Activated naive CD8-positive, alpha-beta T cell treated with anti-CD3 and anti-CD28 coated beads, Interleukin-2, amount 50 U/mL, for 24 hours (primary cell): ENCODE measurements at places on chromosomes 12 and 14.

- H3K4me1 ChIP-seq: no peaks in the 10 kb centered on the region
- H3K36me3 ChIP-seq: no peaks in the 10 kb centered on the region
- no peak overlapping the region for H3K27ac ChIP-seq
- no peak overlapping the region for H3K4me3 ChIP-seq
- no peak for DNase-seq
Observed at GRCh38 chr12:115382681-115383080, 698.7 kb upstream of the TBX3 start.

- no peaks in the 10 kb centered on the region for H3K27me3 ChIP-seq
- no peak for DNase-seq
- peaks cover 22% of the 10 kb centered on the region for H3K36me3 ChIP-seq
- H3K4me3 ChIP-seq: no peak overlapping the region
- no peaks in the 10 kb centered on the region for H3K4me1 ChIP-seq
- no peak overlapping the region for H3K27ac ChIP-seq
Observed at GRCh38 chr14:30610787-30611343, 11.3 kb upstream of the SCFD1 start.

DNA sequence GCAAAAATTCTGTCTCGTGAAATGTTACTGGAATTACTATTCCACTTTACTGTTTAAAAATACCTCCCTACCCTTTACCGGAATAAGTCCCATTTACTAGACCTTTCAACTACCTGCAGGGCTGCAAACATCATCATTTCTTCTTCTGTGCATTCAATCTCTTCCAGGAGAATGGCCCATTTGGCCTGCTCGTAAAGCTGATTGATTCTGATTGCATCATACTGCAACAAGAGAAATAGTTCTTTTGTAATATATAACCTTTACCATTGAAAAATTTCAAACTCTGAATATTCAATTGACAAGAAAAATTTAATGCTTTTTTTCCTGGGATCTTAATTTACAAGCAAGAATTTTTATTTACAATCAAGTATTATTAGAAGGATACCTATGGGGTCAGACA is 72.4 kb downstream of the FERMT2 start:
- no peaks in the 10 kb centered on the region for H3K4me1 ChIP-seq
- no peaks in the 10 kb centered on the region for H3K27me3 ChIP-seq
- no peak overlapping the region for H3K4me3 ChIP-seq
- no peak for DNase-seq
- H3K36me3 ChIP-seq: no peaks in the 10 kb centered on the region

- DNase-seq: no peak
- H3K4me3 ChIP-seq: no peak overlapping the region
- peaks cover 31% of the 10 kb centered on the region for H3K27me3 ChIP-seq
- H3K36me3 ChIP-seq: no peaks in the 10 kb centered on the region
- H3K4me1 ChIP-seq: peaks cover 44% of the 10 kb centered on the region
Observed at GRCh38 chr14:61174987-61175386, 106.2 kb downstream of the TMEM30B start.

DNA sequence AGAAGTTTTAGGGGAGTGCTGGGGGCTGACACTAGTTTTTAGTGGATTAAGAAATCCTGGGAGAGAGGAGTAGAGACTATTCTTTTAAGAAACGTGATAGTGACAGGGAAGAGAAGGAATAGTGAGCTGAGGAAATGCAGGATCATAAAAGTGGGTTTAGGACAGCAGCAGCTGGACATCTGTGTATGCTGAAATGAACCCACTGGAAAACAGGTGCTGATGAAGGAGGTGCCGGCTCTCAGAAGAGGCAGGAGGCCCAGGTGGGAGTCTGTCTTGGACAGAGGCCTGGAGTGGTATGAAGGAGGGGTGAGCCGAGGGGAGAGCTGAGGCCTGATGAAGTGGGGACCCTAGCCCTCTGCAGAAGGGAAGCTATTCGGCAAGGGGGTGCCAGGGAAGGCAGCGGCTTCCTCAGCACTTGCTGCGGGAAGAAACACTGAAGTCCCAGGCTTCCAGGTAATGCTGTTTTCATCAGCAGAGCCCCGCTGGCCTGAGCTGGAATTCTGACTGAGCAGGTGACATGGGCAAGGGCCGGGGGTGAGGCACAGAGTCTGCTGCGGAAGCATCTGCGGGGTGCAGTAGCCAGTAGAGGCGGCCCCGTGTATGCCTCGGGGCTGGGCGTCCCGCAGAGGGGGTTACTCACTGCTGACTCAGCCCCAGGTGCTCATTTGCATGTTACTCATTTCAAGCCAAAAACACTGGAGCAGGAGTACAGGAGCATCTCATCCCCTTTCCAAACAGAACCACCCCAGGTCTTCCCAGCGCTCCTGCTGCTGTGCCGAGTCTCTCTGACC is 89.7 kb downstream of the TMCC3 start:
- H3K36me3 ChIP-seq: no peaks in the 10 kb centered on the region
- DNase-seq: peak; percentile 19
- H3K4me3 ChIP-seq: no peak overlapping the region
- H3K27me3 ChIP-seq: peaks cover 17% of the 10 kb centered on the region
- H3K4me1 ChIP-seq: peaks cover 15% of the 10 kb centered on the region

- H3K36me3 ChIP-seq: peaks cover 42% of the 10 kb centered on the region
- no peak overlapping the region for H3K27ac ChIP-seq
- no peak overlapping the region for H3K4me3 ChIP-seq
- no peak for DNase-seq
Observed at GRCh38 chr14:50757702-50758101, 73.3 kb downstream of the NIN start.

- no peak overlapping the region for H3K27ac ChIP-seq
- no peak for DNase-seq
- H3K4me3 ChIP-seq: no peak overlapping the region
- H3K36me3 ChIP-seq: no peaks in the 10 kb centered on the region
- H3K4me1 ChIP-seq: no peaks in the 10 kb centered on the region
Observed at GRCh38 chr12:109130297-109131153, 14.1 kb downstream of the ACACB start.
